ENCODE measurements at places on chromosomes 4 and X.

- no peak for DNase-seq
Measured at GRCh38 chr4:165138843-165139242, 26.2 kb upstream of the TMEM192 start.

DNA sequence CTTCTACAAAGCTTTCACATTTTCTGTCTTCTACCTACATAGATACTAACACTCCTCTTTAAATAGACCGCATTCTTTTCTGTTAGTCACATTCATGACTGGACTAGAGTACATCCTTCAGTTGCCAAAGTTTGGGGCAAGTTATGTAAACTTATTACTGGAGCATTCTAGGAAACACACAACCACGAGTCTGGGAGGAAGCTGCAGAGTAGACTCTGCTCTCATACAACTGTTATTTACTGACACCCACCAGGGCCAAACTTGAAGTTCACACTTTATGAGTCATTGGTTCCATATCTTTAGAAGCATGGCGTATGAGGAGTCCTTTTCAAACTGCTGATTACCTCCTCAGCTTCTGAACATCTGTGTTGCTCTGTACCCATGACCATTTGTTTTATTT is 87.0 kb downstream of the RNF150 start:
- no peak for DNase-seq

GRCh38 chrX:40871385-40872082 is 136.2 kb upstream of the MED14 start:
- no peak for DNase-seq

GRCh38 chr4:129929052-129929451 is 833.1 kb downstream of the C4orf33 start:
- DNase-seq: no peak

- no peak for DNase-seq
Measured at GRCh38 chr4:30495251-30495650, 224.9 kb upstream of the PCDH7 start.

GRCh38 chrX:10634392-10635161 is 14.2 kb upstream of the MID1 start:
- DNase-seq: no peak
